Fibroblast of the aortic adventitia (primary cell): ENCODE measurements at places on chromosomes 5 and 9. TPM values are rescaled to one million over a fixed set of nuclear protein-coding genes. Genes with fewer than 3 reads are reported as not detected.

PHF24 gene
- total RNA-seq = under 0.01 and 0.16 TPM in 2 replicates

SOHLH1 gene
- not detected in 2 replicates for total RNA-seq

HACD4 gene
- total RNA-seq = 0.82 and 4.8 TPM in 2 replicates

DPYSL3 gene
- total RNA-seq = 89.6 and 157 TPM in 2 replicates

RNF183 gene
- not detected in 2 replicates for total RNA-seq

BTNL8 gene
- not detected in 2 replicates for total RNA-seq

FBLL1 gene
- 0.33 TPM in 1 of 2 replicates, not detected in the other for total RNA-seq

TXNDC8 gene
- total RNA-seq = not detected in 2 replicates

PCDHGA9 gene
- total RNA-seq = 4.1 and 7.3 TPM in 2 replicates

PNPLA7 gene
- 0.81 and 5.4 TPM in 2 replicates for total RNA-seq

SHISAL2B gene
- total RNA-seq = not detected in 2 replicates

SH3PXD2B gene
- total RNA-seq = 25.3 and 46.7 TPM in 2 replicates

POU4F3 gene
- 0.09 TPM in 1 of 2 replicates, not detected in the other for total RNA-seq

FCN1 gene
- total RNA-seq = not detected in 2 replicates

COX7C gene
- 90.6 and 265 TPM in 2 replicates for total RNA-seq

PLEKHG4B gene
- not detected in 2 replicates for total RNA-seq

TEX48 gene
- total RNA-seq = not detected in 2 replicates

ACTBL2 gene
- not detected in 2 replicates for total RNA-seq

PRR16 gene
- total RNA-seq = 4.4 and 22.1 TPM in 2 replicates

LOX gene
- total RNA-seq = 65.0 and 193 TPM in 2 replicates

IFNA13 gene
- total RNA-seq = not detected in 2 replicates

CCNO gene
- total RNA-seq = 0.18 TPM in 1 of 2 replicates, not detected in the other

CENPK gene
- total RNA-seq = 1.4 and 49.6 TPM in 2 replicates

UBE2D2 gene
- 71.8 and 137 TPM in 2 replicates for total RNA-seq

CRHBP gene
- 6.4 TPM in 1 of 2 replicates, not detected in the other for total RNA-seq

PCDHB10 gene
- 0.36 and 0.41 TPM in 2 replicates for total RNA-seq

CBY3 gene
- not detected in 2 replicates for total RNA-seq

PLPPR1 gene
- total RNA-seq = not detected in 2 replicates

IFNA21 gene
- total RNA-seq = not detected in 2 replicates

SLC34A3 gene
- total RNA-seq = not detected in 2 replicates
